ENCODE measurements at places on chromosomes 4 and X.

DNA sequence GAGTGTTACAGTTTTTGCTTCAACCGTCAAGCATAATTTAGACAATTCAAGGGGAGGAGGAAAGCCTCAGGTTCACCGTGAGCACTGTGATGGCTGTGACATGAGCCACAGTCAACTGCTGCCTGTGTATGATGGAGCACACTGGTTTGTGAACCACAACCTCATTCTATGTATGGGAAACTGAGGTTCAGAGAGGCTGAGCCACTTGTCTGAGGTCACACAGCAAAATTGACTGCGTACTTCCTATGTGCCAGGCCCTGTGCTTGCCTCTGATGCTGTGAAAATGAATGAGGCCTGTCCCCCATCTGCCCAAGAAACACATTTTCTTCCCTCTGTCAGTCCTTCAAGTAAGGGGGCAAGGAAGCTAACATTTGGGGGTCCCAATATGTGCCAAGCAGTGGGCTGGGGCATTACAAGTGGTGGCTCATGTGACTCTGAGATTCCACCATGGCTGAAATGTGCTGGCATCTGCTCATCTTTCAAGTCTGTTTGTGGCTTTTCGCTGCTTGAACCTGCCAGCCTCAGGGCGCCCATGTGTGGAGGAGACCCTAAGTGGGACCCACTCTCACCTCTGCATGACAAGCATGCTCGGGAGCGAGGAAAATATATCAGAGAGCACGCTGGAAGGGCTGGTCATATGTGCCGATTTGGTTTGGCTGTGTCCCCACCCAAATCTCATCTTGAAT lies 79.7 kb downstream of the ADRA2C start:
- no peak for DNase-seq

- DNase-seq, result no peak
Observed at GRCh38 chrX:96538104-96538725, 146.4 kb upstream of the DIAPH2 start.

GRCh38 chr4:76806757-76807156 lies 91.2 kb downstream of the SOWAHB start:
- no peak for DNase-seq

- no peak for DNase-seq
Observed at GRCh38 chr4:85445050-85445639, 29.8 kb upstream of the ARHGAP24 start.

DNA sequence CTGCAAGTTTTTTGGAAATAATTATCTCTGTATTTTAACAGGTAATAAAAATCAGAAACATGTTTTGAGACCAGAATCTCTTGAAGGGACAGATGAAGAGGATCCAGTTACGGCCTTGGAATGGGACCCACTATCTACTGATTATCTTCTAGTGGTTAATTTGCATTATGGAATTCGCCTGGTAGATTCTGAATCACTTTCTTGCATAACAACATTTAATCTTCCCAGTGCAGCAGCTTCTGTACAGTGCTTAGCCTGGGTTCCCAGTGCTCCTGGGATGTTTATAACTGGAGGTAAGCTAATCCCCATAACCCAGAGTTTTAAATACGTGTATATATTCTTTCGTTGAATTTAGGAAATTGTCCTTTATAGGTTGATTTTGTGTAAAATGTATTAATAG lies 59.4 kb downstream of the WDR17 start:
- DNase-seq, result no peak

- no peak for DNase-seq
Observed at GRCh38 chr4:52863324-52863723, 1.2 kb downstream of the RASL11B start.

GRCh38 chrX:136163689-136164088 lies 16.4 kb downstream of the FHL1 start:
- no peak for DNase-seq

DNA sequence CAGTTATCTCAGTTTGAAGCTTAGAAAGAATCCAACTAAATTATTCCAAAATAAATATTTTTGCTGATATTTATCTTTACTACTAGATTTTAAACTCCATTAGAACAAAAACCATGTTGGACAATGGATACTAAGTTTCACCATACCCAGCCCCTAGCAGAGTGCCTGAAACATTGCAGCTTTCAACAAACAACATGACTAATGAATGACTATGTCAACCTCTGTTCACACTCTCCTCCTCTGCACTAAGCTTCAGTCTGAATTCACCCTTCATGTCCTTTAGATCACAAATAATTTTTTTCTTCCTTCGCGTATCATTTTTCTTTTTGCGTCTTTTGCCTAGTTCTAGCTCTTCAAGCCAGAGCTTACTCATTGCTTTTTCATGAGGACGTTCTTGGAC lies 315.2 kb downstream of the PCDH10 start:
- DNase-seq, result no peak

DNA sequence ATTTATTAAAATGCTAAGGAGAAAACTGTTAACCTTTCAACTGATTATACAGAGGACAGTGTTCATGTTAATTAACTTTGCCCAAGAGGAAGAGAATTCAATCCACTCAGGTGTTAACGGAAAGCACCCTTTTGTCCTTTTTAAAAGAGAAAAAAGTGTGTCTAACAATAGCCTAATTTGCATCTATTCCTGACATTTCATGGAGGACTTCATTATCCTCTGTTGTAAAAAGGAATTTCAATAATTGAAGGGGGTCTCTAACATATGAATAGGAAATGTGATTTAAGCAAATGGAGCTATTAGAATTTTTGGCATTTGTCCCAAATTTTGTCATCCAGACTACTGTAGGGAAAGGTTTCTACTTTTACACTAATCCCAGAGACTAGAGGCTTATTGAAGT lies 44.6 kb upstream of the GC start:
- no peak for DNase-seq

GRCh38 chr4:188428935-188429334 lies 289.7 kb downstream of the TRIML1 start:
- DNase-seq, result no peak

- no peak for DNase-seq
Observed at GRCh38 chrX:2242326-2242725, 258.4 kb downstream of the DHRSX start.

GRCh38 chr4:121738780-121739535 lies 26.0 kb downstream of the SMIM43 start:
- no peak for DNase-seq

GRCh38 chrX:24276015-24276414 lies 37.9 kb downstream of the SUPT20HL2 start:
- DNase-seq, result peak; percentile 17

GRCh38 chr4:113974467-113974866 lies 5.0 kb downstream of the ARSJ start:
- DNase-seq, result no peak

DNA sequence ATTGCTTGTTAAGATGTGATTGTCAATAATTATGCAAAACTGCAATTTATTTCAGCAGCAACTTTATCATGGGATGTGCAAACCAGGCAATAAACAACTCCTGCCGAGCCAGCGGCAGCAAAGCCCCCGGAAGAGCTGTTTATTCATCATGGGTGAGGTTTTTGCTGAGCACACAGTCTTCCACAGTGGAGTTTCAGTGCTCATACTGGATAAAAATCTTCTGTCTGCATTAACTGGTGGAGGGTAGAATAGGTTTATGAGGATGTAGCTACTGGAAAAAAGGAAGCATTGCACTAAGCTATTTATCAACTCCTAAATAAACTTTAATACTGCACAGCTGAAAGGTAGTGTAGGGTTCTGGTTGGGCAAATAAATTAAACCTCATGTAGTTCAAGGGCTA lies 557.4 kb upstream of the FTHL17 start:
- no peak for DNase-seq

GRCh38 chrX:51336584-51336983 lies 4.0 kb downstream of the NUDT10 start:
- DNase-seq, result no peak

DNA sequence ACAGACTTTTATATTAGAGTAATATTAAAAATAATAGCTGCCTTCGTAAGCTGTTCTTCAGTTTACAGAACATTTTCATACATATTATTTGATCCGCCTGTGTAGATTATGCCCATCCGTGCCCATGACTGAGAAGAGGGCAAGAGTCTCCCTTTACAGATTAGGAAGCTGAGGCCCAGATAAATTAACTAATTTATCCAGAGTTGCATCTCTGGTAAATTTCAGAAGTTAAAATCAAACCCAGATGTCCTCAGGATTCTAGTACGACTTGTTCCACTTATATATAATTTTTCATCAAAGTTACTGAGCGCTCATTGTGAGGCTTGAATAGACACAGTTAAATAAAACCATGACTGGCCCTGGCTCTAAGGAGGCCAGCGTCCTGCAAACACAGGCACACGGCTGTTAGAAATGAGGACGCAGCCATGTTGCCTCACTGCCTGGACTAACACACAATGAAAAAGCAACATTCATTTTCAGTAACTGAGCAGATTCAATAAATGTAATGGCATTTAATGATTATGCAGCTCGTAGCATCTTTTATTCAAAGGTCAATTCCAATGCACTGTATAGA lies 148.0 kb downstream of the TENM3 start:
- DNase-seq, result no peak

DNA sequence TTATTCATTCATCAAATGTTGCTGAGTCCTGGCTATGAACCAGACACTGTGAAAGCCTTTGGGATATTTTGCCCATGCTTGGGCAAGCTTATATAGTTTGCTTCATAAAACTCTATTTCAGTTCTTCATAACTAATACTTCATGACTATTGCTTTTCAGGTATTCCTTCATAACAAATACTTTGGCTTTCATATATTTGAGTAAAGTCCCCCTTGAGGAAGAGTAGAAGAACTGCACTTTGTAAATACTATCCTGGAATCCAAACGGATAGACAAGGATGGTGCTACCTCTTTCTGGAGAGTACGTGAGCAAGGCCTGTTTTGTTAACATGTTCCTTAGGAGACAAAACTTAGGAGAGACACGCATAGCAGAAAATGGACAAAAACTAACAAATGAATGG lies 1.7 kb upstream of the AFP start:
- no peak for DNase-seq

GRCh38 chr4:188975271-188975670 lies 836.0 kb downstream of the TRIML1 start:
- DNase-seq, result no peak

DNA sequence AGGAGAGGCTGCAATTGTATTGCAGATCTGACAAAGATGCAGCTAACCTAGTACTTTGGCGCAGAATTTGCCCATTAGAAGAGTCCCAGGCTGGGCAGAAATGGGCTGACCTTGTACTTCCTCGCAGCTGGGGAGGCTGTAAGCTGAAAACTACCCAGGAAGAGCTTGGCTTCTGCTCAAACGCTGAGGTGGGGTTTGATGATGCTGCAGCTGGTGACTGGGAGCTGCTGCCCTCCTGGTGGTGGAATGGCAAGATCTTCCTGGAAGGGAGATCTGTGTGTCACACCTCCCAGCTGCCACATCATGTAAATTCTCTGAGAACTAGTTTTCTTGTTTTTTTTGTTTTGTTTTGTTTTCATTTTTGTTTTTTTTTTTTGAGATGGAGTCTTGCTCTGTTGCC lies 17.4 kb downstream of the CCNG2 start:
- no peak for DNase-seq

- no peak for DNase-seq
Observed at GRCh38 chrX:155544881-155545280, 67.9 kb downstream of the TMLHE start.

DNA sequence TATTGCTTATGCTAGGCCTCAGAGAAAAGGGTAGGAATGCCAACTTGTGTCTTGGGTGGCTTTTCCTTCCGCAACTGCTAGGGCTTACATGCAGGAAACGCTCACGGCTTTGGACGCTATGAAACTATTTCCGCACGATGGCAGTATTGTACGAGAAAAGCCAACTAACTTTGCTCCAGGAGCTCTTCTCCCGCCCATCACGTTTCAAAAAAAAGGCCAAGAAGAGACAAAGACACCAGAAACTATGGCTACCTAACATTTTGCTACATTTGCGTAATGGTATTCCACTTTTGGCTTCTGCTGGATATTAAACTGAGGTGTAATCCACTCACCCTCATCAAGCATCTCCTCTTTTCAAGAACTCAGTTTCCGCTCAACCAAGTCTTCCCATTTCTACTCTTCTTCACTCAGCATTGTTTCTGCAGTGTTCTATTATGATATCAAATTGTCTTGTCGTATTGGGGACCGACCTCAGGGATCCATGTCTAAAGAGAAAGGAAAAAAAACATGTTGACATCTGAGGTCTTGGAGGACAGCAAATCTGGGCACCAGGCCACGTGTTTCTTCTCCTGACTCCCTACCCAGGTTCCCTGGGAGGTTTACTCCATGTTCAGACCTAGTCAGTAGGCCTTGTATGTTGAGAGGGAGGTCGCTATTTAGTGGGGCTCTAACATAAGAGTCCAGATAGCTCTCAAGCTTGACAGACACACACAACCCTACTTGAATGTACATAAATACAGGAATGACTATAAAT lies 239.4 kb upstream of the STK26 start:
- DNase-seq, result no peak

GRCh38 chrX:6169407-6169806 lies 59.3 kb downstream of the NLGN4X start:
- DNase-seq, result no peak

DNA sequence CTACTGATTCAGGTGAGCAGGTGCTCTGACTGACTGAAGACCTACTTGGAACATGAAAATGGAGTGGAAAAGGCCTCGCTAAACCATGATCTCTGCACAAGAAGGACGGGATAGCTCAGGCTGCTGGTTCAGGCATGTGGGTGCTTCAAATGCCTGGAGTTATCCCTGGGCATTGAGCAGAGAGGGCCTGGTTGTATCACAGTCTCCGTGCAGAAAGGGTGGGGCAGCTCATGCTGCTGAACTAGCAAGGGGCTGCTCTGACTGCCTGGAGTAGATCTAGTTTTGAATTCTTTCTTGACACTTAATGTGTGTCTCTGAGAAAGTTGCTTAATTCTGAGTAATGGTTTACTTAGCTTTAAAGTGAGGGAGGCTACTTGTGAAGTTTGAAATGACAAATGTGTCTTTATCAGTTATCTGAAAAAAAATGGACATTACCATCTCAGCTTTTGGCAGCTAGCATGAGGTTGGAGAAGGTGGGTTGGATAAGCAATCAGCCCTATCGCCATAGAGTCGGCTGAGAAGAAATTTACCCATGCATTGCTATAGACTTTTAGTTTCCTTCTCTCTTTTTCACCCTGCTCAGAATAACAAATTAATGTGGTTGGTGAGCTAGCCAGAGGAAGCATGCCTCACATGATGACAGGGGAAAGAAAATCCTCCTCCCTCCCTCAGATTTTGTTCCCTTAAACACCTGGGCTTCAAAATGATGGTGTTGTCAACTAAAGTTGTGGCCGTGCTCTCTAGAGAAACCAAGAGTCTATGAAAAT lies 832.4 kb downstream of the STIM2 start:
- no peak for DNase-seq

GRCh38 chrX:54495814-54496516 lies at the start of gene FGD1:
Gene FGD1 (minus strand): TSS chrX:54496234. CDS start chrX:54495432, 802 bp downstream.
- peak; percentile 37 for DNase-seq

- DNase-seq, result no peak
Observed at GRCh38 chr4:23894021-23894420, 4.2 kb upstream of the PPARGC1A start.

GRCh38 chr4:40987151-40987550 lies 227.2 kb downstream of the APBB2 start:
- no peak for DNase-seq

Data from lower leg skin (tissue), 4 donors.